ENCODE measurements at places on chromosomes 16 and 17. TPM values are rescaled to one million over a fixed set of nuclear protein-coding genes. Genes with fewer than 3 reads are reported as not detected.

DNASE1L2 gene
- total RNA-seq, result 0.44 TPM

DNAH17 gene
- total RNA-seq, result under 0.01 TPM

IFT20 gene
- total RNA-seq, result 50.3 TPM

ZFHX3 gene
- 36.5 TPM for total RNA-seq

GRB7 gene
- 0.39 TPM for total RNA-seq

HSPB9 gene
- total RNA-seq, result not detected

UNC45B gene
- not detected for total RNA-seq

PARD6A gene
- 16.2 TPM for total RNA-seq

CALCOCO2 gene
- total RNA-seq, result 235 TPM

ADORA2B gene
- 3.6 TPM for total RNA-seq

WFDC1 gene
- total RNA-seq, result 4.2 TPM

RTN4RL1 gene
- 7.3 TPM for total RNA-seq

DNA sequence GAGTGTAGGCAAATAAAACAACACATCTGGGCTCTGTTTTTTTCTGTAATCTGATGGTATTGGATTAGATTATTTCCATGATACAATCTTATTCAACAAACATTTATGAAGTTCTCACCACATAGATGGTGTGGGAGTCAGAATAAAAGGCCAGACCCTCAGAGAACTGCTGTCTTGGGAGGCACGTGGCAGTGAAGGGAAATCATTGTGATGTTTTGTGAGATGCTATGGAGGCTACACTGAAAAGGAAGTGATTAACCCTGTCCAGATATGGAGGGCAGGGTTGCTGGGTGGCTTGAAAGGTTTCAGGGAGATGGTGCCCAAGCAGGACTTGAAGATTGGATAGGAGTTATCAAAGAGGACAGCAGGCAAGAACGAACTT lies 35.6 kb downstream of the DHRS7B start:
- DNase-seq, result no peak

DNA sequence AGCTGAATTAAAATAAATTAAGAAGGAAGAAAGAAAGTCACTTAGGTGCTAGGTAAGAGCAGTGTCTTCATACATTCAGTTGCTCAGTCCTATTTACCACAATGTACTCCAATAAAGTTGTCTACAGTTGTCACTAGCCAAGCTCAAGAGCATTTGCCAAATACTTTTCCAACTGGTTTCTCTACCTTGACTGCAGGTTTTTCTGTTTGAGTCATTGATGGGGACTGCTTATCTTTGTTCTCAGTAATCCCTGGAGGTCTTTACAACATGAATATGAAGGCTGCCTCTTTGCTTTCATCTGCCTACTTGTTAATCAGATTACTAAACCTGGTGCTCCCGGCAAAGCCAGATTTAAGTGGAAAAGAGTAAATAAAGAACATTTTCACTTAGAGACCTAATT lies 64.6 kb upstream of the CLEC18B start:
- no peak for DNase-seq

- no peak for DNase-seq
Observed at GRCh38 chr16:49806446-49806845, 49.5 kb downstream of the ZNF423 start.

DNA sequence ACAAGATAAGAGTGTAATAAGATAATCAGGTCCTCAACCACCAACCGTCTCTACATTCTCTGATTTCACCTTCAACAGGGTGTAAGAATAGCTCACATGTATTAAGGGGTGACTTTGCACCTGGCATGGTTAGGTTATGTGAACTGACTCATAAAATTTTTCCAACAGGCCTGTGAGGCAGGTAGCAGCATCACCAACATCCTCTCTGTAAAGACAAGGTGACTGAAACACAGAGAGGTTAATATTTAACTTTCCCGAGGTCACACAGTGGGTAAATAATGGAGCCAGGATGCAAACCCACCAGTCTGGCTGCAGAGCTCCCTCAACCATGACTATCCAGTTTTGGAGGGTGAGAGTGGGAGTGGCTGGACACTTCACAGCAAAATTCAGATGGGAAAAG lies 317.2 kb downstream of the C16orf95 start:
- DNase-seq, result no peak

- no peak for DNase-seq
Observed at GRCh38 chr16:51095890-51096626, 55.0 kb downstream of the SALL1 start.

DNA sequence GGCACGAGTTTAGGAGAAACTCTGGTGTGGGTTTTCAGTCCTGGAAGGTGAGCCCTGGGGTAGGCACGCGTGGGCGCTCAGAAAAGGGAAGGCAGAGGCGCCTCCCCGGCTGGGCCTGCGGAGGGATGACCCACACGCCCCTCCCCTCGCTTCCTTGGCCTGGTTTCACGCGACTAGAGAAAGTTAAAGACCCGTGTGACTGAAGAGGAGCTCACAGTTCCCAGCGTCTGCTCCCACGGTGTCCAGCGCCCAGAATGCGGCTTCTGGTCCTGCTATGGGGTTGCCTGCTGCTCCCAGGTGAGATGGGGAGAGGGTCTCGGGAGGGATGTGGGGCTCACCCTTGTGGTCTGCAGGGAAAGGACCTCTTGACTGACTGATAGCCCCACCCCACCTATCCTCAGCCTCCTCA lies at the start of gene CD300LG:
CD300LG (plus strand) TSS at position 214 of the 409 bp plus-strand sequence; CDS start at position 255, 41 bp downstream.
- no peak for DNase-seq

- DNase-seq, result no peak
Observed at GRCh38 chr16:30482366-30482765, 9.8 kb downstream of the ITGAL start.

GRCh38 chr17:78038748-78039288 lies 80.3 kb downstream of the TNRC6C start:
- no peak for DNase-seq

DNA sequence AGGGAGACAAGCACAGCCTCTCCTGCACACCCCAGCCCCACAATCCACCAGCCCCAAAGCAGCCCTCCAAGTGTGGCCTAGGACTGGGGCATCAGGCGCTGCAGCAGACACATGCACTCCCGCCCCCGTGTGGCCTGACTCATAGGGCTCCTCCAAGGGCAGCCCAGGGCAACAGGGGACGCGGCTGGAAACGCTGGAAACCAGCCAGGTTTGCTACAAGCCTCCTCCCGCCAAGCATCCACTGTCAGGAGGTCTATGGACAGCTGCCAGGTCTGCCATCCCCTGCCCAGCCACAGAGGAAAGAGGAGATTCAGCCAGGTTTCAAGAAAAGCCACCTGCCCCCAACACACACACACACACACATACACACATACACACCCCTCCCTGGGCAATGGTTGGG lies 25.8 kb downstream of the SRCIN1 start:
- no peak for DNase-seq

DNA sequence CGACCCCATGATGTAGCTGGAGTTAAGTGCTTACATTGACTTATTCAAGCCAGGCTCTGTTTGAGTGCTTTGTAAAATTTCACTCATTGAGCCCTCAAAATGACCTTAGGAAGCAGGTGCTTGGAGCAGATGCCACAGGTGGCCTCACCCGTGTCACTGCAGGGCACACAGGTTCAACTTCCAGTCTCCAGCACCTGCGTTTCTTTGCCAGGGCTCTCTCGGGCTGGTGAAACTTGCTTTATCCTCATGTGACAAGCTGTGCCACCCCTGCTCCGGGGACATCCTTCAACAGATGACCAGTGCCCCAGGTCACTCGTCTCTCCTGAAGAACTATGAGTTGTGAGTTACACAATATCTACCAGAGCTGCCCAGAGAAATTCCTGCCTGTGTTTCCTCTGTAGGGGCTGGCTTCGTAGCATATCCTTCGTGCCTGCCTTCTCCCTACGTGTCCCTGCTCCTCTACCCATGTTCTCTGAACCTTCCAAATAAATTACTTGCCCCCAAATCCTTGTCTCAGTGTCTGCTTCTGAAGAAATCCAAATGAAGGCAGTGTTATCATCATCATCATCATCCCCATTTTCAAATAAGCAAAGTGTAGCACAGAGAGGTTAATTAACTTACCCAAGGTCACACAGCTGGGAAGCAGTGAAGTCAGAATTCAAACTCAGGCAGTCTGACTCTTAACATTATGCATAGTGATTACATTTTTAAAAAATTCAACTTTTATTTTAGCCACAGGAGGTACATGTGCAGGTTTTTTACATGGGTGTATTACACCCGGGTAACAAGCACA lies 352.5 kb downstream of the NPIPA8 start:
- no peak for DNase-seq

- no peak for DNase-seq
Observed at GRCh38 chr16:49092704-49093103, 188.9 kb downstream of the CBLN1 start.

GRCh38 chr17:74711058-74711824 lies 1.5 kb downstream of the CD300LF start:
- DNase-seq, result no peak

- DNase-seq, result no peak
Observed at GRCh38 chr17:75039238-75039637, 7.5 kb downstream of the ATP5PD start.

DNA sequence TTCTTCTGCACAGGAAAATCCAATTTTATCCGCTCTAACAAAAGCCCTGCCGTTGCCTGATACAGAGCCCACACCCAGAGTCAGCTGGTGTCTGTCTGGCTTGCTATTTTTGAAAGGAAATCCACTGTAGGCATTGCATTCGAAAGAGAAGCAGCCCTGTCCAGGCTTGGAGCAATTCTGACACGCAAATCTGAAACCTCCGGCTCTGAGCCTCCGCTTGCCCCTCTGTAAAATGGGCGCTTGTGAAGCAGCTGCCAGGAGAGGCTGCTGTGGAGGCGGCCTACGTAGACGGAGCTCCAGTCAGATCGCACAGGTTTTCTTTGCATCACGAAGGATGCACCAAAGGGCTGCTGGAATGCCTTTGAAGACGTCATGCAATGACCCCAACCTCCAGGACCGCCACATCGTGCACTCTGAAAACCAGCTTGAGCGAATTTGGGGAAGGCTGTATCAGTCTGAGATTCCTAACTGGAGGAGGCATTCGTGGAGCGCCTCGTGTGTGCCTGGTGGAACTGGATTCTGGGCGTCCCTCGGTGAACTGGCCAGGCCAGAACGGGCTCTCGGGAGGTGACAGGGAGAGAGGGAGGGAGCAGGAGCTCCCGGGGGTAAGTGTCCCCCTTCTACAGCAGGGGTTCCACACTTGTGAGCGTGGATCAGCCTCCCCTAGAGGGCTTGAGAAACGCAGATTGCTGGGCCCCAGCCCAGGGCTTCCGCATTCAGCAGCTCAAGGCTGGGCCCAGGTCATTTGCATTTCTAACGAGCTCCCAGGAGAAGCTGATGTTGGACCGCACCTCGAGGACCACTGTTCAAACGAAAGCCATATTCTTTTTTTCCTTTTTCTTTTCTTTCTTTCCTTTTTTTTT lies 215.5 kb downstream of the MRTFB start:
- DNase-seq, result no peak

DNA sequence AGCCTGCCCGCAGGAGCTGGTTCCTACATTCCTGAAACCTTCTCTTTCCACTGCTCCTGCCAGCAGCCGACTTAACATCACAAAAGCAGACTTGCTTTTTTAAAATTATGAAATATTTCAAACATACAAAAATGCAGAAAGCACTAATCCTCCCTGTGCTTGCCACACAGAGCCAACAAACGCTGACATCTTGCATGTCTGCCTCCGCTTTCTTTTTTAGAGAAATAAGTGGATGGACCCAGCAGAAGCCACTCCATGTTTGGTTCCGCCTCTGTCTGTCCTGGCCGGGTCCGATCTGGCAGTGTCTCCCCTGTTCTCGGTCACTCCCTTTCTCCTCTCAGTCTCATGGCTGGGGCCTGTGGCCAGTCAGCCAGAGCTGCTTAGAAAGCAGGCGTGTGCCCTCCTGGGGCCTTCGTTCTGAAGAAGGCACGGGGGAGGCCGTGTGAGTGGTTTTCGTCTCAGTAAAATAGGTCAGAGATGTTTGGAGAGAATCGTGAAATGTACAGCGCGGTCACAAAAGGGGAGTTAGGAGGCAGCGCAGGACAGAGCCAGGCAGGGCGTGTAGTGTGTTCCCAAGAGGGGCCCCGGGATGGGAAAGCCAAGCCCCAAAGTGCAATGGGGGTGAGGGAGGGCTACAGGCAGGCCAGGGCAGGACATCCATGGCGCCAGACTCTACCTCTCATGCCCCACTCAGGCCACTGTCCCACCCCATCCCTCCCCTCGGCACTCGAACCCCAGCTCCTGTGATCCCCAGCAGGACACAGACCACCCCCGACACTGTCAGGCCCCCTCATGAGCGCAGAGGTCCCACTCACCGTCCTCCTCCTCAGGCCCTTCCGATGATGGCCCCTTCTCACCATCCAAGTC lies 23.2 kb downstream of the MXRA7 start:
- DNase-seq, result peak; percentile 58

GRCh38 chr17:42010898-42011516 lies 6.2 kb downstream of the DNAJC7 start:
- DNase-seq, result no peak

DNA sequence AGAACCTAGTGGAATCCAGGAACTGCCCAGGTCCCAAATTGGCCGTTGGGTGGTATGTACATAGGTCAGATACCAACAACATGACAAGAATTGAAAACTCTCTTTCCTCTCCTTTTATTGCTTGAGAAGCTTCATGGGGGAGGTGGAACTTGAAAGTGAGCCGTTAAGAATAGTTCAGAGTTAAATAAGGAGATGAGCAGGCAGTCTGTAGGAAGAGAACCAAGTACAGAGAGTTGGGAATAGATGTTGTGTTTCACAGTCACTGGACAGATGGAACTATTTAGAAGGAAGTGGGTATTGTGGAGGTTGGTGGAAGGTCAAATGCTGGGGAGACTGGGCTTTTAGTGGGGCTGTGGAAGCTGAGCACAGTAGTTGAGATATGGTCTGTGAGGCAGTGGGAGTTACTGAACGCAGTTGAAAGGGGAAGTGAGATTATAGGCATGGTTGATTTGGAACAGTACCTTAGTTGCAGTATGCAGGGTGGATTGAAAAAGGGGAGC lies 26.4 kb downstream of the ARHGAP44 start:
- no peak for DNase-seq

GRCh38 chr16:8489580-8489979 lies 100.7 kb downstream of the TMEM114 start:
- no peak for DNase-seq

DNA sequence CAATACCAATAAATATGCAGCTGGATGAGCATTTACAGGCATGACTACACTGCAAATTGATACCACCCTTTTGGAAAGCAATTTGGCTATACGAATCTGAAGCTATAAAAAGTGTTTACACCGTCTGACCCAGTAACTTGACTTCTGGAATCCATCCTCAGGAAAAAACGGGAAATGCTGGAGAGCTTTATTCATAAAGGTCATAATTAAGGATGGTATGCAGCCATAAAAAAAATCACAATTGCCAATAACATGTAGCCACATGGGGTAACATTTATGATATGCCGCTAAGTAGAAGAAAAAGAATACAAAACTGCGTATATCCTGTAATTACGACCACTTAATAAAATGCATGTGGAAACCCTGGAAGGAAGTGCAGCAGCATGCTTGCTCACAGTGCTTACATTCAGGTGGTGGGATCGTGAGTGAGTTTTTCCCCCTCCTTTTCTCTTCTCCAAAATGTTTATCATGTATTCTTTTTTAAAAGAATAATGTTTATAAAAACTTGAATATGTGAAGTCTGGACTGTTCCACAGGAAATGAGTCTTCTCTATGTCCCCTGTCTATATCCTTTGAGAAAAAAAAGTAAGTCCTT lies 34.2 kb downstream of the COPRS start:
- DNase-seq, result no peak

GRCh38 chr17:83109793-83110645 lies 30.6 kb downstream of the METRNL start:
- peak; percentile 83 for DNase-seq

- DNase-seq, result no peak
Observed at GRCh38 chr17:61766520-61766919, 96.8 kb downstream of the BRIP1 start.
